ENCODE measurements at places on chromosomes 2 and 18. TPM values are rescaled to one million over a fixed set of nuclear protein-coding genes. Genes with fewer than 3 reads are reported as not detected.

- no peak for DNase-seq
These were observed 23.8 kb upstream of the TXNDC2 start for GRCh38 chr18:9861933-9862332.

- peak; percentile 64 for DNase-seq
These were observed 120.0 kb upstream of the EPC2 start for GRCh38 chr2:148524519-148524919.

GRCh38 chr2:162297925-162298552, 20.4 kb downstream of the IFIH1 start:
- peak; percentile 25 for DNase-seq

GRCh38 chr2:105631922-105632321, 112.8 kb upstream of the NCK2 start:
- no peak for DNase-seq

DNA sequence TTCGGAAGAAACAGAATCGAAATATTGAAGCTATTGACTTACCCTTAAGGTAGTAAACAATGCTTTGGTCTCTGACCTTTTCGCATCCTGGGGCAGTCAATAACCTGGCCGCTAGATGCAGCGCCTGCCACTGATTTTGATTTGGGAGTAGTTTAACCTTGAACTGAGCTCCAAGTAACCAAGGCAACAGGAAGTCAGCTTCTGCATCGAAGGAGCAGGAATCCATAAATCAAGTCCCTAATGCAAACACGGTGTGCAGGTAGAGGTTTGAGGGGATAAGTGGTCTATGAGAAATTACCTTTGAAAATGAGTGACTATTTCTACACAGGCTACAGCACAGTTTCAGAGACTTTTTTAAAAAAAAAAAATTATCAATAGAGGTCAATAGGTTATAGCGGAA, 353.5 kb downstream of the SETBP1 start:
- DNase-seq = no peak

DNA sequence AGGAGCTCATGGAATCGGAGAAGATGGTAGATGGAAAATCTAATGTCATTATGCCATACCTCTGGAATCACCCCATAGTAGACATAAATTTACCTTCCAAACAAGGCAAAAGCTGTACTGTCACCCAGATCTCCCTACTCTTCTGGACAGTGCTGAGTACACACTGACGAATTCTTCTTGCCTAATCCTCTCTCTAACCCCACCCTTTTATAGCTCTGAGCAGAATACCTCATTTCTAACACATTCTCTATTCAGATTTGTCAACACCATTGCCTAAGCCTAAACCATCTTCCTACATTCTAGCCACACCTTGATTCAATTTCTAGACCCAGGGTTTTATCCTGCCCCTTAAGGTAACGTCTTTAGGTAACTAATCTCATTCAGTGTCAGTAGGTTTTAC, 321.0 kb upstream of the NRP2 start:
- no peak for DNase-seq

DNA sequence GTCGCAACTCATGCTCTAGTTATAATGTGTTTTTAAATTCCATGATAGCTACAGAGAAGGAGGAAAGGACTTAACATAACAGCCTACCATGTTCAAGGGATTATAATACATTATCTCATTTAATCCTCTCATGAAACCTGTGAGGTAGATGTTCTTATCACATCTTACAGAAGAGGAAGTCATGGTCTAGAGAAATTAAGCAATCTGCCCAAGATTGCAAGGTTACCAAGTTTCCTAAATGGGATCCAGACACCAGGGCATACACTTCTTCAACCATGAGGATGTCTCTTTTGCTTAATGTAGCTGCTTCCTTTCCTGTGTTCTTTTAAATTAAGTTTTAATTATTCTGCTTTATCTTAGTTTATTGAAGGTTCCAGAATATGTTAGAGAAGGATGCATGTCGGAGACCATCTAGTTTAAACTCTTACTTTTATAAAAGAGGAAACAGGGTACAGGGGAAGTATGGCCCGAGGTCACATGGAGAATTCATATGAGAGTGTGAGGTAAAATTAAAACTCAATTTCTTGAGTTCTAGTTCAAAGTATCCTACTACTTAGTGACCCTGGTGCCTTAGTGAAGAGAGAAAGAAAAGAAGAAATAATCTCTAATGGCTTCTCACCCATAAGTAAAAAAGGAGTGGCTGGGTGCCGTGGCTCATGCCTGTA, 3.6 kb upstream of the IL1A start:
- DNase-seq = no peak

DNA sequence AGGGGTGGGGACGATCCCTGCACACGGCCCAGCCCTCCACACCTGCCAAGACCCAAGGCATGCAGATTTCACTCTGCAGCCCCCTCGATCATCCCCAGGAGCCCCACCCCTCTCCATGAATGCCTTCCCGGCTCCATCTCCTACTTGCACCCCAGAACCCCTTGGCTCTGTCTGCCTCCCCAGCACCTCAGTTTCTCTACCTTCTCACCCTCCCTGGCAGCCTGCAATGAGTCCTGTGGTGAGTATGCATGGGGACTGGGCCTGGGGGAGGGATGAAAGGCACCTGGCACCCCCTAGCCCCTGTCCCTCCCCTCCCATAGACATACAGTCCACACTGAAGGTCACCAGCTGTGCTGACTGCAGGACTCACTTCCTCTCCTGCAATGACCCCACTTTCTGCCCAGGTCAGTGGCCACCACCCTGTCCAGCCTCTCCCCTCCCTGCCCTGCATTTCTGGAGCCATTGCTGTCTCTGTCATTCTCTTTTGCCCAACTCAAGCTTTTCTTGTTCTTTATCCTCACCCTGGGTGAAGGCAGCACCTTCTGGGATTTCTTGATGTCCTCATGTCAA, 1.0 kb downstream of the TEX51 start:
- DNase-seq = no peak

DNA sequence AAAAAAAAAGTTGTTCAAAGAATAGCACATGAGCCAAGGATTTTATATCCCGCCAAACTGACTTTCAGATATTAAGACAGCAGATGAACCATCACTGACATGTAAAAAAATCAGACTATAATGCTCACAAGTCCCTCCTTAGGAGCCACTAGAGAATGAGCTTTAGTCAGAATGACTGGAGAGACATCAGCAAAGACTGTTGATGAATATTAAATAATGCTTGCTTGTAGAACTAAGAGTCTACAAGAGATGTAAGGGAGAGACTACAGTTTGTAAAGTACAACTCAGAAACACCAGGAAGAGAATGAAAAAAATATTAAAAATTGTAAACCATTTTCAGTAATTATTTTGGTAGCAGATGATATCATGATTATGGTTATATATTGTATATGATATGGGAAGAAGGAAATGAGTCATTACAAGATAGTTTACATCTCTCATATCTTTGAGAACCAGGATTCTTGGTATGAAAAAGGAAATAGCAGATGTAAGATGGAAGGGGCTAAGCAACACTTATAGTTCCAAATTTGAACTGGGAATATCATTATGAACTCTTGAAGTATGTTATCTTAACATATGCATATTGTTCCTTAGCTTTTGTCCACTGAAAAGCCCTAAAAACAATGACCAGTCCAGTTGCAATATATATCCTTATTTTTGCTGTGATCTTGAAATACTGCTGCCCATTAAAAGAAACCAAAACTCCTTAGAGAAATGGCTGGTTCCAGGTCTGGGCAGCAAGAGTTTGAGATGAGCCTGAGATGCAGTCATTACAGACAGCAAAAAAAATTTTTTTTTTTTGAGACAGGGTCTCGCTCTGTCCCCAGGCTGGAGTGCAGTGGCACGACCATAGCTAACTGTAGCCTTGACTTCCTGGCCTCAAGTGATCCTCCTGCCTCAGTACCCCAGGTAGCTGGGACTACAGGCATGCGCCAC, 55.7 kb downstream of the PTPN2 start:
- DNase-seq = no peak

GRCh38 chr2:215870986-215871385, 142.4 kb downstream of the MREG start:
- no peak for DNase-seq

DNA sequence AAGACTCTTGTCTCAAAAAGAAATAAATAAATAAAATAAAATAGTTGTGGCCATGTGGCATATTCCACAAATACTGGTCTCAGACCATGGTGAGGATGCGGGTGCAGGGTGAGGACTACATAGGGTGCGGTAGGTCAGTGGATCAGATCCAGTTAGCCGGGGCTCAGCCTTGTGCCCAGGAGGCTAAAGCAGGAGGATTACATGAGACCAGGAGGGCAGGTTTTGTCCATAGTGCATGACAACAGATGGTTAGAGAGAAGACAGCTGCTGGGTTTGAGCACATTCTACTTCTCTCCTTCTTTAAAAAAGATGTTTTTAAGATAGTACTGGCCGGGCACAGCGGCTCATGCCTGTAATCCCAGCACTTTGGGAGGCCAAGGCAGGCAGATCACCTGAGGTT, 12.8 kb upstream of the PSD4 start:
- no peak for DNase-seq

- no peak for DNase-seq
These were observed 131.2 kb downstream of the NEDD4L start for GRCh38 chr18:58175122-58175785.

GRCh38 chr2:143117225-143117624, 12.0 kb upstream of the ARHGAP15 start:
- DNase-seq = no peak

GRCh38 chr2:101717071-101717845, 19.8 kb downstream of the MAP4K4 start:
- DNase-seq = peak; percentile 42

DNA sequence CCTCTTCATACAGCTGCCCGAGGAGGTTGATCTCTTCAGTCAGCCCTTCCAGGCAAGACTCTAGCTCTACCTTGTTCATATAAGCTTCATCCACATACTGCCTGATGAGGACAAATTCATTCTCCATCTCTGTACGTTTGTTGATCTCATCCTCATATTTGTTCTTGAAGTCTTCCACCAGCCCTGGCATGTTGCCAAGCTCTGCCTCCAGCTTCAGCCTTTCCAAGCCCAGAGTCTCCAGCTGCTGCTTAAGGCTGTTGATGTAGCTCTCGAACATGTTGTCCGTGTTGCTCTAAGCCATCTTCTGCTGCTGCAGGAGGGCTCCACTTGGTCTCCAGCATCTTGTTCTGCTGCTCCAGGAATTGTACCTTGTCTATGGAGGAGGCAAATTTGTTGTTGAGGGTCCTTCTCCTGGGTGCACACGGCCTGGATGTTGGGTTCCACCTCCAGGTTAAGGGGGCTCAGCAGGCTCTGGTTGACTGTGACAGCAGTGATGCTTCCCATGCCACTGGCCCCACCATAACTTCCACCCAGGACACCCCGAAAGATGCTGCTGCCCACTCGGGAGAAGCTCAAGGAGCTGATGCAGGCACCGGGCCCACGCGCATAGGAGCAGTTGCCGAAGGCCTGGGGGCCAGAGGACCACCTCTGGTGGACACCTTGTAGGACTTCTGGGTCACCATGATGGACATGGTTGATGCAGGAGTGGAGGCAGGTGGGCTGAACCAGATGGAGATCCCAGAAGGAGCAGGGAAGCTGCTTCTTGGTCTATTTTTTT, 30.3 kb downstream of the ICA1L start:
- no peak for DNase-seq

DNA sequence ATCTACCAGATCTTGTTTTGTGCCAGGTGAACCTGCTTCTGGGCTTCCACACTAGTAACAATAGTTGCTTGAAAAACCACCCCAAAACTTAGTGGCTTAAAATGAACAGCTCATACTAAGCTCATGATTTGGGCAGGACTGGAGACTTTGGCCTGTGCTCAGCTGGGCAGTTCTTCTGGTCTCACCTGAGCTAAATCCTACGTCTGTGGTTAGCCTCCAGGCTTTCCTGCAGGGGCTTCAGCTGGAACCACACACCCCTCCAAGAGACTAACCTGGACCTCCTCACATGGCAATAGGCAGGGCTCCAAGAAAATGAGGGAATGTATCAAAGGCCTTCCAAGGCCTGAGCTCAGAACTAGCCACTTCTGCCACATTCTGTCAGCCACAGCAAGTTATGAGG, 144.1 kb downstream of the CD8B2 start:
- no peak for DNase-seq

GRCh38 chr2:64134813-64135212, 9.4 kb downstream of the PELI1 start:
- DNase-seq = no peak

- DNase-seq = no peak
These were observed 35.5 kb upstream of the BMP10 start for GRCh38 chr2:68906716-68907115.

- no peak for DNase-seq
These were observed 12.2 kb upstream of the ACKR3 start for GRCh38 chr2:236557306-236558030.

- no peak for DNase-seq
These were observed 172.2 kb upstream of the ID2 start for GRCh38 chr2:8509621-8510020.

DNA sequence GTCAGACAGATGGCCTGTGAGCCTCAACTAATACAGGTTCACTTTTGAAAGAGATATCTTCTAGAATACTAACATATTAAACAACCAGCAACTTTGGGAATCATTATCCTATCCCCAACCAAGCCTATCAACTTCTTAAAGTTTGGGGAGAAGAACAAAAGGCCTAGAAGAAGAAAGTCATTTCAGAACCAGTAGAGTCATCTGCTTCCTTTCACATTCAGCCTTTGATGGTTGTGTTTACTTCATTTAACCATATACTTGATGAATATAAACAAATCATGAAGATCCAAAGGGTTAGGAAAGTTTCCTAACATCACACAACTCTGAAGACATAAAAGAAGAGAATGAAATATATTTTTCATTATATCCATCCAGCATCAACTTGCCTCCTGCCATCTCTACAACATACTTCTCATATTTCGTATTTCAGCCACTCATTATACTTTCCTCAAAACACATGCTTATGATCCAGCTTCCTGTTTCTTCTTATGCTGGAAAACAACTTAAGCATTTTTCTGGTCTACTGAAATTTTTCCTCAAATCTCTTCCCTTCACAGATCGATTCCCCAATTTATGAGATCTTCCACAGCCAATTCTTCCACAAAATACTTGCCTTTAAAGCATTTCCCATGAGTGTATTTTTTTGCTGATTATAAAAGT, 114.3 kb downstream of the CACNB4 start:
- no peak for DNase-seq

GPR39 gene
- not detected for total RNA-seq

D2HGDH gene
- total RNA-seq = 58.3 TPM

AP1S3 gene
- 2.1 TPM for total RNA-seq

SAG gene
- 0.37 TPM for total RNA-seq

ANKRD29 gene
- total RNA-seq = 0.36 TPM

ARHGEF33 gene
- total RNA-seq = 0.26 TPM
